ENCODE measurements at places on chromosomes 5 and 9.

DNA sequence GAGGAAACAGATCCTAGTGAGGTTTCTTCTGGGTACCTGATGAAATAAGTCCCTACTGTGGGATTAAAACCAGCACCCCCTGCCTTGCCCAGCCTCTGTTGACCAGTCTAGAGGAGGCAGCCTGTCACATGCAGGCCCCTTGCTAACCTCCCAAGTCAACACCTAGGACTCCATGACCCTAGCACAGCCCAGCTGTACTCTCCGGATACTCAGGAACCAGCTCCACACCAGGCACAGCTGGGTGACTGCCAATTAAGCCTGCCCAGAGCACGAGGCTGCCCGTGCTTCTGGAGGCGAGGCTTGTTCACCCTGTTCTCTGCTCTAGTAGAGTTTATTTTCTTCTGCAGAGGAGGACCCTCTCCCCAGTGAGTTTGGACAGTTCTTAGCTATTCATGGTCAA lies 92.5 kb downstream of the SNX24 start:
- DNase-seq = no peak

DNA sequence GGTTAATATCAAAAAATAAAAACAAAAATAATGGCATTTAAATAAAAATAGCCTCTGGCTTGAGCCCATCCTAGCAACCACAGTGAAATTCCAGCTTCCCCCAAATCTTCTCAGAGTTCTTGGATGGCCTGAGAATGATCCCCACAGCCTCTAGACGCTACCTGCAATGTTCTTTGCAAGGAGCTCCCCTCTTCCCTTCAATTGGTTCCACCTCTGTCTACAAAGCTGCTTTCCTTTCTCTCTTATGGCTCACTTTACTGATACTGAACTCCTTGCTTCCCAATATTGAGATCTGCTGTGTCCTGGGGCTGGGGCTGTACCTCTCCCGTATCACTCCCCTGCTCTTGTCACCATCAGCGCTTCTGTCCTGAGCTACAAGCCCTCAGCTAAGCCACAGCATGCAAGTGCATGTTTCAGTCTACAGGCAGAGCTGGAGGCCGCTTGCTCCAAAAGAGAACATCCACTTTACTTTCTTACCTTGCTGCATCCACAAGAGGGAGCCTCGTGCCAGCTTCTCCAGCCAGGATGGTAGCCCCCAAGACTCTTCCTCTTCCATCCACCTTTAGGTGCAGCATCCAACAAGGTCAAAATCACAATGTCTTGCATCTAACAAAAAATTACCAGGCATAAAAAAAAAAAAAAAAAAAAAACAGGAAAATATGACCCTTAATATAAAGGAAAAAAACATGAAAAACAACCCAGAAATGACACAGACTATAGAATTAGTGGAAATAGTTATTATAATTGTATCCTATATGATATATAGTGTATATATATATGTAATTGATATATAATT lies 57.4 kb upstream of the PRSS3 start:
- DNase-seq = peak; percentile 10

- DNase-seq = no peak
These were observed 6.4 kb downstream of the ENTREP1 start for GRCh38 chr9:69331444-69331843.

DNA sequence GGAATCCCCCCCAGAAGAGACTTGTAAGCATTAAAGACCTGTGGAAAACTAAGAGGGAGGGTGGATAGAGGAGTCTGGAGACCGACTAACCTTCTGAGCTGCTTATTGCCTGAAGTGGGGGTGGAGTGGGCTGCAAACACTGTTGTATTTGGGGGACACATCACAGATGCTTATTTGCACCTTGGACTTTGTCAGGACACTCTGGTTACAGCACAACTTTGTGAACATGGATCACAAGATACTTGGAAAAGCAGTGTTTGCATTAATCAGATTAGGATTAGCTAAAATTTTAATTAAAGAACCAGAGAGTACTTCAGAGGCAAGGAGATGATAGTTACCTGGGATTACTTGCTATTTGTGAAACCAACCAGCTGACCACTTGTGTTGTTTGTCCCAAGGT lies 30.9 kb downstream of the TMC1 start:
- DNase-seq = no peak

GRCh38 chr9:119009249-119009648 lies 360.0 kb downstream of the BRINP1 start:
- DNase-seq = no peak

- peak; percentile 59 for DNase-seq
These were observed 29.8 kb upstream of the FBP1 start for GRCh38 chr9:94668928-94669729.

GRCh38 chr9:133971981-133972941 lies 19.9 kb downstream of the VAV2 start:
- no peak for DNase-seq

DNA sequence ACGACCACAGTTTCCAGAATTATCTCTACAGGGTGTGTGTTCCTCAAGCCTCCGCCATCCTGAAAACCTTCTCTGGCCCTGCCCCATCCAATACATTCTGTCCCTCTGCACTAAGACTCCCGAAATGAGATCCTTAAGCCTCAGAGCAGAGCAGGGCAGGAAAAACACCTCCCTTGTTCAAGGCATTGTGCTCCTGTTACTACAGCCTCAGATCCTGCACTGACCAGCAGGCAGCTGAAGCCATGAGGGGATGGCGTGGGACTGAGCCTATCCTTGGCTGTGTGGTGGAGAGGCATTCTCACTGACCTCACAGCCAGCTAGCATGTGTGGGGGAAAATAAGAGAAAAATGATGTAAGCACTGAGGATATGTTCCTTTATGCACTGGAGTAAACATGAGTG lies 106.7 kb upstream of the PHYKPL start:
- no peak for DNase-seq

DNA sequence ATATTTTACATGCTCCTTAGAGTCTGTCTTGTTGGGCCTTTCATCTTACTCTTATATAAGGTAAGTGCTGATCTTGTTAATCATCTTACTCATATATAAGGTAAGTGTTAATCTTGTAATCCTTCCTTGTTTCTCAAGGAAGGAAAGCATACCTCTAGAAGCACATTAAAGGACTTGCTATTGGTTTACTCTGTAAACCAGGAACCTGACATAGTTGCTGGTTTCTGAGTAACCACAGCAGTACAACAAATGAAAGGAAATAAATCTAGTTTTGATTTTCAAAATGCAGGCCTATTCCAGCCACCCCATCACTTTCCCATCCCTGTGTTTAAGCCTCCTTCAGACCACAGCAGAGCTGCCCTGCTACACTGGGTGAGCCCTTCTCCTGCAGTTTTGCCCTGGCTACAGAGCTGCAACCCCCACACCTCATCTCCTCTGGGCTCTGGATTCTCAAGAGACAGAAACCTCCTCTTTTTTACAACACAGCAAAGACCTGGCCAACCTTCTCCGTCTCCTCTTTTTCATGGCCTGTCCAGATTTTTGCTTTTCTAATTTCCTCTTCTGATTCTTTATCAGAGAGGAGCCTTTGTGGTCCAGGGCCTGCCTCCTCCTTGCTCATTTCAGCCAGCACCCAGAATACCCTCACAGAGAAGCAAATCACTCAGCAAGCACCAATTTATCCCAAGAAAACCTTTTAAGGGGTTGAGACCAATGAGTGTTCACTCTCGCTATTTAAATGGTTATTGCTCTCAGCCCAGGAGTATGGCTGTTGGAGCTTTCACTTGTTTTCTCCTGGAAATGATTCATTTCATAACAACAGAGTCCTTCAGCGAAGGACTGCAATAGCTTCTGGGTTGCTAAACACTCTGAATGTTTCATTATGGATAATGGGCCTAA lies 103.2 kb downstream of the FSTL4 start:
- DNase-seq = no peak

DNA sequence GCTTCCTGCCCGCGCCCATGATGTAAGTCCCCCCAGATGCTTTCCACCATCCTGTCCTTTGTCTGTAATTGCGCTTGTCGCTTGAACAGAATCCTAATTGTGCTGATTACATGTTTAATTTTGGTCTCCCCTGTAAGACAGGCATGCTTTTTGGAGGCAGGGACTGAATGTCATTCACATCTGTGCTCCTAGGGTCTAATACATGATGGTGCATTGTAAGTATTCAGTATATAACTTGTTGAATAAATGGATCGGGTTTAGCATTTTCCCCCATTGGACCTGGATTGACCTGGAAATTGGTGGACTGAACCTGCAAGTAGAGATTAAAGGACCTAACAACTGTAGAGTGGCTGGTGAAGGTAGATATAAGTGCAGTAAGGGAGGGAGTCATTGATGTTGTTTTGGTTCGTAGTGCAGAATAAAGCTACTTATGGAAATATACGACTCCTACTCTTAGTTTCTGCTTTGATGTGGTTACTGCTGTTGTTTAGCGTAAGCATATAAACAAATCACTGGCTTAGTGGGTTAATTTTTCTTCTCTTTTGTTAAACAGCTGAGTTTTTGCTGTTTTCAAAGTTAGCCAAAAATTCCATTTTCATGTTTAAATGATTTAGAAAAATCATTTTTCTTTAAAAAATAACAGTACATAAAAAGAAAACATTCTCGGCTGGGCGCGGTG lies 57.3 kb downstream of the TRIO start:
- DNase-seq = no peak

GRCh38 chr5:168513861-168514428 lies 15.2 kb upstream of the FBLL1 start:
- DNase-seq = no peak

- DNase-seq = peak; percentile 5
These were observed 4.9 kb downstream of the TRAF1 start for GRCh38 chr9:120921661-120922181.

- peak; percentile 22 for DNase-seq
These were observed 29.2 kb downstream of the CDKN2A start for GRCh38 chr9:21964925-21965385.

- DNase-seq = no peak
These were observed 40.3 kb upstream of the SVEP1 start for GRCh38 chr9:110619831-110620230.

DNA sequence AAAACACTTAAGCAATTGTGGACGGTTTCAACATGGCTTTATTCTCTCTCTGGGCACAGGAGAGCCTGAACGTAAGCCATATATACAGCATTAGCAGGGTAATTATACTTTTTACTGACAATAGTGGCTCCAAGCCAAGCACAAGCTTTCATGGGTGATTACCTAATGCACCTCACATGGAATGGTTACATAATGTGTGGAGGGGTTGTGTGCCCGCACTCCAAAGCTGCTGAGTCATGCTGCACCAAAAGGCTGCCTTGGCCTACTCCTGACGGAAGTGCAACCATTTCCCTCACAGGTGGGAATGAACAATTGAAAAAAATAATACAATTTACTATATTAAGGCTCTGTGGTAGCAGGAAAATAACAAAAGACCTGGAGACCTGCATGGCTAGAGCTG lies 86.5 kb upstream of the ATP10B start:
- DNase-seq = no peak

GRCh38 chr5:143227301-143227700 lies 176.2 kb downstream of the NR3C1 start:
- no peak for DNase-seq

DNA sequence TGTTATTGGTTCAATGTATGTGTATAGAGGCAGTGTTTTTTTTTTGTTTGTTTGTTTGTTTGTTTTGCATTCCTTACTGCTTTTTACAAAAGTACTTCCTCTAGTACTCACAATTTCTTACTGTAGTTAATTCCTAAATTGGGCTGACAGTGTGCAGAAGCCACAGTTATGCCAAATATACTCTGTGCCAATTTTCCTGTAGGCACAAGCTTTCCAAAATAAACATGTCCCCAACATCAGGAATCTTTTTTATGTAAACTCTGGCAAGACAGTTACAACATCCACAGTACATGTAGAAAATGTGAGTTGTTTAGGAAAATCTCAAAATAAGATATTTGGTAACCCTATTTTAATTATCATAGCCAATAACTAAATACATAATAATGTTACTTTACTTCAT lies 161.6 kb upstream of the TSLP start:
- no peak for DNase-seq
